ENCODE measurements at places on chromosomes 6 and 20.

DNA sequence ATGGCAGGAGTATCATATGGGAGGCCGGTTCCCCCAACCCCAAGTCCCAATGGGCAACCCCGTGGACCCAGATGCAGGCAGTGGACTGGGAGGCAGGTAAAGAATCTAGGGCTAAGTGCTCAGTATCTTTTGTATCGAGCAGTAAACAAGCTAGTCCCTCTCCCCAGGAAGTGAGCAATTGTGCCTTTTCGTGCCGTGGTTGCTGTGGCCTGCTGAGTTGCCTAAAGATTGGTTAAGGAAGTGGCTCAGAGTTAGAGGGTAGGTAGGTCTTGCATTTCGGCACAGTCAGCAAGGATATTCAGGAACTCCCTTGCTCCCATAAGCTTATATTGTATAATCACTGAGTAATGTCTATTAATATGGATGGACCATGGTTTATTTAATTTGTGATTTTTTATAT, 1.3 kb upstream of the DNAH8 start:
- peak; percentile 18 for DNase-seq

DNA sequence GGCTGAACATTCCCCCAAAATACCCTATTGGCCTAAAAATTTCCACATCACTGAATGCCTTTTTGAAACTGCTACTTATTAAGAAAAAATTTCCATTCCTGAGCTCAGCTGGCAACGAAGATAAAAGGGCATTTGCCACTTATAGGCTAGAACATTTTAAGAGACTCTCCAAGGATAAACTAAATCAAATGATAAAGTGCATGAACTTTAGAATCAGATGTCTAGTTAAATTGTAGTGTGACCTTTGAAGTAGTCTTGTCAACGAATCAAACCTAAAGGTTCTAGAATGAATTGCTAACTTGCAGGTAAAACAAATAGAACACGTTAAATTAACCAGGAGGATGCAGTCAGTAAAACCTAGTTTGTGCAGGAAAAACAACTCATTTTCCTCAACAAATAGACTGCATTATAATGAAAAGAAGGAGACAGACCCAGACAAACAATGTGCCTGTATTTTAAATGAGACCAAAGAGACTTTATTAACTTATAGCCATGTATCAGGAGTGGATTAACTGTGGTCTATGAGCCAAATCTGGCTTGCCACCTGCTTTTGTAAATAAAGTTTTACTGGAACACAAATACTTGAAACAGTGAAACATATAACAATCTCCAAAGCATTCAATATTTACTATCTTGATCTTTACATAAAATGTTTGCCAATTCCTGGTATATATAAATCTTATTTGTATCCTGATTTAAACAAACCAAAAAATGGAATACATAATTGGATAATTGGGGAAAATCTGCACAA, 184.4 kb downstream of the MEI4 start:
- DNase-seq = no peak

GRCh38 chr6:85751374-85752055, 108.8 kb upstream of the SYNCRIP start:
- no peak for DNase-seq

DNA sequence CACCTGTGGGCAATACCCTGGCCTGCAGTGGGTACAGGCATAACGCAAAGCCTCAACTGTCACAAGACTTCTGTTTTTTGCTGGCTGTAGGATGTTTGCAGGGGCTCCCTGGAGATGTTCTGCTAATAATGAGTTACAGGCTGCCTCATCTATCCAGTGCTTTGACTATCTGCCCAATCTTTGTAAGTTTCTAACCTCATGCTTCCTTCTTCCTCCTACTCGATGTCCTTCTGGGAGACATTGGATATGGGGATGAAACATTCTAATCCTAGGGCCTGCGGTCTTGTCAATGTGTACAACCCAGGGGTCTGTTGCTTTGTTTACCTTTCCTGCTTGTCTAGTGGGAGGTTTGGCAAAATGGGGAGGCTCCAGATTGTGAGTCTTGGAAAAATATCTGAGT, 136.8 kb upstream of the TCF21 start:
- DNase-seq = no peak

- no peak for DNase-seq
These were observed 529.8 kb downstream of the CD83 start for GRCh38 chr6:14647357-14647756.

DNA sequence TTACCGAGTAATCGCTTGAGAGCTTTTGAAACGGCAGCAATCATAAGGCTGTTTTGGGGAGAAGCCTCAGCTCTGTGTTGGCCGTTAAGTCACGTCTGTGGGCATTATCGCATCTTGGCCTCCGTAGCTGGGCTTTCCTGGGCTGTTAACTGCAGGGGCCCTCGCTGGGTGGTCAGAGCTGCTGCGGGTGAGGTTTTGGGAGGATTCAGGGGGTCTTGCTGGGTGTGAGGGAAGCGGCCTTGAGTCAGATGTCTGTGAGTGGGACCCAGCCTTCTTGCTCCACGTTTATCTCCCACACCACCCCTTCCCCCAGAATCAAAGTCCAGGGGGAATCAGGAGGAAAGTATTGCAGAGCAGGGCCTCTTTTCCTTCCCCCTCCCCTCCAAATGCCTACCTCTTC, 3.2 kb upstream of the APCDD1L start:
- no peak for DNase-seq

All from foreskin keratinocyte (primary cell).